ENCODE measurements at places on chromosomes 7 and 10. TPM values are rescaled to one million over a fixed set of nuclear protein-coding genes. Genes with fewer than 3 reads are reported as not detected.

HSPA14 gene
- 25.4 TPM for total RNA-seq

SPDYE8 gene
- total RNA-seq, result not detected

SORCS1 gene
- 0.36 TPM for total RNA-seq

DNA sequence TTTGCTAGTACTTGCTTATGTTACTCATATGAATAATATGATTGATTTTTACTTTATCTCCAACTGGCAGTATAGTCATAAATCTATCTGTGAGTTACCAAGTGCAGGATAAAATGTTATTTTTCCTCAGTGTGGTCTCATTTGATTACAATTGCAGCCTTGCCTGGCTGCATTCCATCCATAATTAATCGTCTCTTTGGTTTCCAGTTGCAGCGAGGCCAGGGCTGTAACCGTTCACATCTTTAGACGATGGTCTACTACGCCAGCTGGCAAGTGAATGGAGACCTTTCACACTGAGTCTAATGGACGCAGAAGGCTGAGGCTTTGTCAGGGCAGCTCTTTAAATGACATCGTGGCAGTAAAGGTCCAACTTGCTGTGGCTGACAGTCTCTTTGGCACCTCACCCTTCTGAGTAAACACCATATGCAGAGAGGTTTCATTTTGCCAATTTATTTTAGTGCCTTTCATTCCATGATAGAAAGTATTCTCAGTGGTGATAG, 84.0 kb downstream of the ARL4A start:
- peak overlapping the region; percentile 13 for H3K4me3 ChIP-seq
- peaks cover 20% of the 10 kb centered on the region for H3K4me1 ChIP-seq
- H3K27me3 ChIP-seq, result no peaks in the 10 kb centered on the region
- no peak overlapping the region for H3K27ac ChIP-seq

GRCh38 chr10:47406870-47407691, 23.0 kb upstream of the ZNF488 start:
- DNase-seq, result no peak
- H3K36me3 ChIP-seq, result no peaks in the 10 kb centered on the region
- H3K4me1 ChIP-seq, result peaks cover 9% of the 10 kb centered on the region
- no peak overlapping the region for H3K4me3 ChIP-seq
- H3K27me3 ChIP-seq, result no peaks in the 10 kb centered on the region

- H3K4me1 ChIP-seq, result no peaks in the 10 kb centered on the region
- no peaks in the 10 kb centered on the region for H3K36me3 ChIP-seq
- H3K27ac ChIP-seq, result no peak overlapping the region
These were observed 20.3 kb upstream of the GJC3 start for GRCh38 chr7:99949645-99950228.

DNA sequence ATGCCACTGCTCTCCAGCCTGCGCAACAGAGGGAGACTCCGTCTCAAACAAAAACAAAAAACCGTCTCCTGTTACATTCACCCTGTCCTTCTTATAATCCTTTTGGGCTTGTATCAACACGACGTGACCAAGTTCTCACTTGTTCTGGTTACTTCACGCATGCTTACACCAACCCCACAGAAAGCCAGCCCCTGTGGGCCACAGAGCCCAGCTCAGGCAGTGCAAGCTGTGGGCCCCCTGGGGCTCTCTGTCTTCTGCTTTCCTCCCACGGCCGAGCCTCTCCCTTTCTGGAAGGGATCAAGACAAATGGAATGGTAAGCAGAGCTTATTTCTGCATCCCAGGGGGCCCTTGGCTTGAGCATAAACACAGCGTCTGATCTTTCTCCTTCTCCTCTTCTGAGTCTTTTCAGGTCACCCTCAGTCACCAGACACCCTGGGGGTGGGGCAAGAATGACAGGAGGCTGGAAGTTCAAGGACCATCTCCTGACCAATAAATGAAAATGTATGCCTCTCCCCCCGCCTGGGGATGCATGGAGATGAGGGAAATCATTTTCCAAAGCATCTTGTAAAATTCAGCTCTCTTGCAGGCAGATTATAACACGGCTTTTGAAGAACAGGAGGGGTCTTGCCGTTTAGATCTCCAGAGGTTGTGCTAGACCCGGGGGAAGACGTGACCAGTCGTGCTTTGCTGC, 19.0 kb upstream of the TRIM56 start:
- H3K27me3 ChIP-seq, result peaks cover 18% of the 10 kb centered on the region
- no peak overlapping the region for H3K4me3 ChIP-seq
- no peak overlapping the region for H3K27ac ChIP-seq
- H3K4me1 ChIP-seq, result no peaks in the 10 kb centered on the region
- DNase-seq, result no peak

- no peaks in the 10 kb centered on the region for H3K4me1 ChIP-seq
- H3K4me3 ChIP-seq, result no peak overlapping the region
- DNase-seq, result no peak
- no peaks in the 10 kb centered on the region for H3K36me3 ChIP-seq
These were observed 29.7 kb upstream of the CALN1 start for GRCh38 chr7:72441791-72442190.

DNA sequence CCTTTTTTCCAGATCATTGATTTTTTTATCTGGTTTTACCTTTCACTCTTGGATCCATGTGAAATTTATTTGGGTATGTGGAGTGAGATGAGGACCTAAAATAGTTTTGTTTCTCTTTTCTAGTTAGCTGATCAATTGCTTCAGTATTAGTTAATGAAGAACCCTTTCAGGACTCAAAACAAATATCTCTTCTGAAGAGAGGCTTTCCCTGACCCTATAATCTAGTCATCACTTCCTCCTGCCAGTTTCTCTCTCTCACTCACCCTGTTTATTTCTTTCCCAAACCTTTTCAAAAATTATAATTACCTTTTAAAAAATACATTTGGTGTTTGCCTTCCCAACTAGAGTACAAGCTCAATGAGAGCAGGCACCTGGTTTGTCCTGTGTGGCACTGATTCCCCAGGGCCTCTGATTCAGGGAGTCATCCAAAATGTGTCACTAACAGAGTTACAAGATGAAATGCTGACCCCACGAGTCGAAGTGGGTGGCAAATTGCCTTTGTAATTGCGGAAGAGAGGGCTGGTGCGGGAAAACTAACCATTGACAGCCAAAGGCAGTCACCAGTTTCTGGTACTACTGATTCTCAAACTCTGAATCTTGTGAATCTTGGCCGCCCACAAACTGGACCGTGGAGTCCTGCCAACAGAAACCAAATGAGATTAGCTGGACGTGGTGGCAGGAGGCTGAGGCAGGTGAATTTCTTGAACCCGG, 2.4 kb downstream of the TMEM140 start:
- H3K4me3 ChIP-seq, result peak overlapping the region; percentile 79
- peaks cover 48% of the 10 kb centered on the region for H3K4me1 ChIP-seq
- H3K27me3 ChIP-seq, result no peaks in the 10 kb centered on the region

DNA sequence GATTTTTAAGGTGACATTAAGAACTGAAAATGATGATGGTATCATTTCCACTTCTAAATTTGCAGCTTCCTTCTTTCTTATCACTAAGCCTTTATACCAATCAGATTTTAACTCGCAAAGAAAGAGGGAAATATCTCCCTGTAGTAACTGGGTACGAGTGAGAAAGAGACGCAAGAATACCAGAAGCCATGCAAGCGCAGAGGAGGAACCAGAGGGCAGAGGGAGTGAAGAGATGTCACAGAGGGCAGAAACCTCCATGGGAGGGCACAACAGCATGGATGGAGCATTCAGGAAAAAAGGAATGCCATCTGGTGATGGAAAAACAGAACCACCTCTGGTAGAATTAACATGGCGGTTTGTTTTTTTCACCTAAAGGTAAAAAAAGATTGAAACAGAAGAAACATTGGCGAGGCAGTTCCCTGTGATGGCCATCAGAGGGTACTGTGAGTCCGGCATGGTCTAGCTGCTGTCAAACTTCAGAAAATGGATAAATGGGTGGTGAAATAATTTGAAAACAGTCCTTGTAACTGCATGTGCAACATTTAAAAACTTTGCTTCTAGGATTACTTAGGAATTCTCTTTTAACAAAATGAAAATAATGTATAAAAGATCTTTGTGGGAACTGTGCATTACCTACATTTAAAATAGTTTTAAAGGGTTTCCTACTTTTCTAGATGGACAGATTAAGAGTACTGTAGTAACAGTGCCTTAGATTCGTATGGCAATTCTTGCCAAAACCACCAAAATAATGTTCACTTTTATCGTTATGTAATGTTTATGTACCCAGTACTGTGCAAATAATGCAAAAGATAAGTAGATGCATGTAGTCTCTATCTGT, 91.8 kb downstream of the ARHGAP12 start:
- no peaks in the 10 kb centered on the region for H3K36me3 ChIP-seq
- no peaks in the 10 kb centered on the region for H3K4me1 ChIP-seq
- no peak overlapping the region for H3K4me3 ChIP-seq
- H3K27ac ChIP-seq, result no peak overlapping the region
- no peak for DNase-seq
- no peaks in the 10 kb centered on the region for H3K27me3 ChIP-seq

DNA sequence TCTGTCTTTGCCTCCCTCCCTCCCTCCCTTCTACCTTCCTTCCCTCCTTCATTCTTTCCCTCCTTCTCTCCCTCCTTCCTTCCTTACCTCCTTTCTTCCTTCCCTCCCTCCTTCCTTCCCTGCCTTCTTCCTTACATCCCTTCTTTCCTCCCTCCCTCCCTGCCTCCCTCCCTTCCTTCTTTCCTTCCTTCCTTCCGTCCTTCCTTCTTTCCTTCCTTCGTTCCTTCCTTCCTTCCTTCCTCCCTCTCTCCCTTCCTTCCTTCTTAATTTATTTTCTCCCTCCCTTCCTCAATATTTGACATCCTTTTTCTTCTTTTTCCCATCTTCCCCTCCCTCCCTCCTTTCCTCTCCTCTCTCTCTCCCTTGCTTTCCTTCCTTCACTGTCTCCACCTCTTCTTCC, 301.8 kb downstream of the GATA3 start:
- no peak for DNase-seq
- H3K36me3 ChIP-seq, result no peaks in the 10 kb centered on the region
- H3K27me3 ChIP-seq, result no peaks in the 10 kb centered on the region
- no peak overlapping the region for H3K27ac ChIP-seq
- H3K4me3 ChIP-seq, result no peak overlapping the region
- H3K4me1 ChIP-seq, result no peaks in the 10 kb centered on the region

- H3K36me3 ChIP-seq, result no peaks in the 10 kb centered on the region
- no peaks in the 10 kb centered on the region for H3K4me1 ChIP-seq
- H3K4me3 ChIP-seq, result no peak overlapping the region
- H3K27ac ChIP-seq, result no peak overlapping the region
These were observed 208.7 kb upstream of the POM121L12 start for GRCh38 chr7:52826515-52827265.

DNA sequence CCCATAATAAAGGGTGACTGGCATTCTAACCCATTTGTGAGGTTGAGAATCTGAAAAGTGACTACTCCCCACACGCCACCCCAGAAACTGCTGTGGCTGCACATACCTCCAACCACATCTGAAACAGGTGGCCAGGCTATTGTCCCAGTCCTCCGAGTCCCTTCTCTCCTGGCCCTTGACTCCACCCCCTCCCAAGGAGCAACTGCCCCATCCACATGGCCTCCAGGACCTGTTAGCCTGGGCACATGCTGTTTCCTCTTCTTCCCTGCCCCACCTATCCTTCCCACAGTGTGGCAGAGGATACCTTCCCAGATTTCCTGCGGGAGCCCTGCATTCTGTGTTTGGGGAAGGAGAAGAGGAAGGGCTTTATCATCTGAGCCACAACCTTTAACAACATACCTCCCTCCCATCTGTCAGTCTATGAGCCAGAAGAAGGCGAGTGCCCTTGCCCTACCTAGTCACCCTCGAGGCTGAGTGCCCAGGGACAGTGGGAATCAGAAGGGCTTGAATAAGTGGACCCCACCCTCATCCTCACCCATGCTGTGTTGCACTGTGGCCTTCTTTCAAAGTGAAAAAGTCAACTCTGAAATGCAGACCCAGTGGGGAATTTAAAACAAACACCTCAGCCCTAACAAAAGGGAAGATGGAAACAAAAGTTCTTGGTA, 11.9 kb downstream of the STEAP1B start:
- no peaks in the 10 kb centered on the region for H3K36me3 ChIP-seq
- H3K4me3 ChIP-seq, result no peak overlapping the region
- H3K27ac ChIP-seq, result no peak overlapping the region
- DNase-seq, result no peak
- H3K27me3 ChIP-seq, result no peaks in the 10 kb centered on the region
- no peaks in the 10 kb centered on the region for H3K4me1 ChIP-seq

DNA sequence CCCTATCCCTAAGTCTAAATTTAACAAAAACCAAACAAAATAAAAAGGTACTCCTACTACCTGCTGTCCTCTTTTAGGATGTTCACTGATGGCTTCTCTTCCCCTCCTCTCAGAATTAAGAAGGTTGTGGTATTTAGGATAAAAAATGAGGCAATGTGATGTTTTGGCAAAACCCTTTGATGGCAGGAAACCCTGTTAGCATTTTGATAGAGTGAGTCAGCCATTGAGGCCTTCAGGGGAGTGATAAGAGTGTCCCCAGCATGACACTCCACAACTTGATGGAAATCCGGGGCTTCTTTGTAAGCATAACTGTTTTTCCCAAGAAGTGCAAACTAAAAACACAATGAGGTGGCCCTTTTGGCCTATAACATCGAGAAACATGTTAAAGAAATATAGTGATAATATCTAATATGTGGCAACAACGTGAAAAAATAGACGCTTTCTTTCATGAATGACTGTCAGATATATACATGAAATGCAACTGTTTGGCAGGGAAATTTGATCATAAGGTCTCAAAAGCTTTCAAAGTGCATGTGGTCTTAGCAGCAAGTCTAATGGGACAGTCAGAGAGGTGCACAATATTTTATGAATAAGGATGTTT, 55.0 kb downstream of the PRTFDC1 start:
- DNase-seq, result no peak
- no peaks in the 10 kb centered on the region for H3K27me3 ChIP-seq
- no peaks in the 10 kb centered on the region for H3K36me3 ChIP-seq

DNA sequence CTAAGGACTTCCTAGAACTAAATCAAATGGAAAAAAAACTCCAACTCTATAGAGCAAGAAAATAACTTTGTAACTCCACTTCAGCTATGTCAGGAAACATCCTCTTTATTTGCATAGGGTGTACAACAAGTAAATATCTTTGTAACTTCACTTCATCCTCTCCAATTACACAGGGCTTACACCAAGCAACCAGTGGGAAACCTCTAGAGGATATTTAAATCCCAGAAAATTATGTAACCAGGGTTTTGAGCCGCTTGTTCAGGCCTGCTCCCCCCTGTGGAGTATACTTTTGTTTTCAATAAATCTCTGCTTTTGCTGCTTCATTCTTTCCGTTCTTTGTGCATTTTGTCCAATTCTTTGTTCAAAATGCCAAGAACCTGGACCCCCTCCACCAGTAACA, 22.2 kb downstream of the LIPJ start:
- H3K36me3 ChIP-seq, result no peaks in the 10 kb centered on the region
- no peaks in the 10 kb centered on the region for H3K27me3 ChIP-seq

- H3K27me3 ChIP-seq, result no peaks in the 10 kb centered on the region
- H3K4me3 ChIP-seq, result no peak overlapping the region
- DNase-seq, result no peak
- H3K27ac ChIP-seq, result no peak overlapping the region
These were observed 37.8 kb downstream of the CRHR2 start for GRCh38 chr7:30644286-30644955.
